ENCODE measurements at places on chromosomes 3 and 15.
A peak's percentile ranks its signal among the peaks of the same experiment; 100 is the strongest.

DNA sequence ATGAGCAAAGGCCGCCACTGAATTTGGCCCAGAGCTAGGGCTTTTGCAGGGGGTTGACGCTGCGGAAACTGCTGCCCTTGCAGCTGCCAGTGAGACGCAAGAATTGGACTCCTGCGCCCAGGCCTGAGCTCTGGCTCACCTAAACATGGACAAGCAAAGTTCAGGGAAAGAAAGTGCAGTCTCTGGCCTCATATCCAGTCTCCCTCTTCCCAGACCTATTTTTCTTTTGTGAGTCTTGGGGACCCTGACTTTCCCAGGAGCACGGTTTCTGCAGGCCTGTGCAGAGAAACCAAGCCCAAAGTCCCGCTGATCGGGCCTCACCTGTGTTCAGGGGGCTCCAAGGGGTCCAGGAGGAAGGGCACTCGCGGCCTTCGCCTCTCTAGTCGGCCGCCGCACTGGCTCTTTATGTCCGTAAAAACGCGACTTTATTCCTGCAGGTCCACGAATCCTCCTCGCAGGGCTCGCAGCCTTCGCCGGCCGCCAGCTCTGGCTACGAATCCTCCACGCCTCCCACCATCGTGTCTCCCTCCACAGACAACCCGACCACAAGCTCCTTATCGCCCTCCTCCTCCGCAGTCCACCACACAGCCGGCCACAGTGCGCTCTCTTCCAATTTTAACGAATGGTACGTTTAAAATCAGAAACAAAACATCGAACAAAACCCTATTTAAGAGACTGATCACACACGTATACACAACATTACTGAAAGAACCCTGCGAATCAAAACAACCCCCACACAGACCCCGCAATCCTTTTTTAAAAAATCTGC lies 3.9 kb downstream of the ZIC1 start:
- DNase-seq: no peak

DNA sequence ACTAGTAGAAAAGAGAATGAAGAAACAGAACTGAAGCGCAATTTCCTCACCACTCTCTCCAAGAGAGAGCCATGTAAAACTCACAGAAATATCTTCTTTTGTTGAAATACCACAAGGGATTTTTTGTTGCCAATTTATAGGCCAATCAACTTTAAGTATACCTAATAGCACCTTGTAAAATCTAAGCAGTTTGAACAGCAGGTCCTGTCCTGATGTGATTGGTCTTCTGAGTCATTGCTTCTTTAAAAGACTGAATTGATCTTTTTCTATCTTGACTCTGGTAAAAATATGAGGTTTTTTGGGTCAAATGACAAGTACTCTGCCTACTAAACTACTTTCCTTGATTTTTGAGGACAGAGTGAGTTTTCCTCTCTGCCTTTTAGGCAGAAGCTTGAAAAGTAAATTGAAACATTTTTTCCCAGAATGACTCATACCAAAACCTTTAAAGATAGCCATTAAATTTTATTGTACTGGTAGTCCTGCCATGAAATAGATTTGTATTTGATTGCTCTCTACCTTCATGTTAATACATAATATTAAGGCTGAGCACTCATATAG lies 343.9 kb upstream of the CBLB start:
- peak; percentile 6 for DNase-seq

GRCh38 chr15:86399041-86399954 lies 319.6 kb downstream of the AGBL1 start:
- DNase-seq: no peak

- DNase-seq: peak; percentile 72
These were observed 1.8 kb upstream of the ZSCAN2 start for GRCh38 chr15:84598993-84599392.

DNA sequence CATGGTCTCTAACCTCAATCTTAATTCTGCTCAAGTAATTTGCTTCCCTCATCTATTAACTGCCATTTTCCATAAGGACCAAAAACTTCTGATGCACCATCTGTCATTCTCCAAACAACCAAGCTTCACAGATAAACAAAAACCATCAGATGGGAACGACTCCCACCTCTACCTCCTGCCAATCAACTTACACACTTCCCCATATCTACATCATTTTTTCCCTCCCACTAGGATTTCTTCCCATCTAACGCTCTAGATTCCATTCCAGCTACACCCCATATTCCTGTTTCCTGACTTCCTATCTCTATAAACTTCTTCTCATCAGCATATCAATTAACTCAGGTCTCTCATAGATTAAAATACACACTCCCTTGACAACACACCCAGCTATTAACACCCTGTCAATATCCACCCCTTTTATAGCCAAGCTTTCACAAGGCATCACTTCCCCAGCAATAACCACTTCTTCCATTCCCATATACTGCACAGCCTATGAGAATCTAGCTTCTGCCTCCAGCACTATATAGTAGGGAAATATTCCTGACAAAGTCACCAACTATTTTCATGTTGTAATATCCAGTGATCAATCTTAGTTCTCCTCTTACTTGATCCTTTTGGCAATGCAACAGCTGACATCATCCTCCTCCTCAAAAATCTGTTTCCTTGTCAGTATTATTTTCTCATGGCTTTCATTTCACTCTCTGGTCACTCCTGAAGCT lies 39.2 kb downstream of the SNX4 start:
- DNase-seq: peak; percentile 89

DNA sequence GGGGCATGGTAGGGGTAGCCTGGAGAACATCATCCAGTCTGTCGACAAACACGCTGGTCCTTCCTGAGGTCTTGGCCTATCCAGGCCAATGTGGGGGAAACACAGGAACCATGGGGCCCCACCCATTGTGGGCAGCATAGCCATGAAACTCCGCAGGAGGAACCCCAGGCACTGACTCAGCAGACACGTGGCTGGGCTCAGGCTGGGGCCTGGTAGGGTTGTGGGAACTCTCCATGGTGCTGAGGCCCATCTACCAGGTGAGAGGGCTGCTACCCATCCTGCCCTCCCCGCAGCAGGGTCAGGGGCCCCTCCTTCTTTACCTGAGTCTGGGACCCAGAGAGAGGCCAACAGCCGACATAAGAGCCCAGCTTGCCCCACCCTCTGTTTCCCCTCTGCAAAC lies 22.6 kb upstream of the CACNA2D2 start:
- DNase-seq: peak; percentile 63

GRCh38 chr3:187210091-187210490 lies 12.8 kb downstream of the RTP1 start:
- no peak for DNase-seq

DNA sequence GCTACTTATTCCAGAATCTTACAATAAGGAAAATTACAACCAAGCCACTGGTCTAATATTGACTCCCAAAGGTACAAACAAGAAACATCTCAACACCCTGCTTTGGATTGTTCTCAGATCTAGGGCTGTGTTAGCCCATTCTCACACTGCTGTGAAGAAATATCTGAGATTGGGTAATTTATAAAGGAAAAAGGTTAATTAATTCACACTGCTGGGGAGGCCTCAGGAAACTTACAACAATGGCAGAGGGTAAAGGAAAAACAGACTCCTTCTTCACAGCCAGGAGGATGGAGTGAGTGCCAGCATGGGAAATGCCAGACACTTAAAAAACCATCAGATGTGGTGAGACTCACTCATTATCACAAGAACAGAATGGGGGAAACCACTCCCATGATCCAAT lies 208.3 kb downstream of the ULK4 start:
- no peak for DNase-seq

DNA sequence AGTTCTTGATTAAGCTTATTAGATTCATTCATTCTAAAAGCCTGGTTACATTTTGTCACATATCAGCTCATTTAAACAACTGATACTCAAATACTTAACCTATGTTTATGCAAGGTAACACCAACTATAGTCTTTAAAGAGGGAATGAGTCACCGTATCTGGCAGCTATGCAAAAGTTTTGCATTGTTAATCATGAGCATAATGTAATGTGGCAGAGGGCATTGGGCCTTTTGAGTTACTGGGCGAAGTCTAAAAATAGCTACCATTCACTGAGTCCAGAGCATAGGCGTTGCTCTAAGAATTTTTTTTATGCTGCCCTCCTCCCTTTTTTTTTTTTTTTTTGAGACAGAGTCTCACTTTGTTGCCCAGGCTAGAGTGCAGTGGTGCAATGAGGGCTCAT lies 277.7 kb upstream of the ZNF717 start:
- peak; percentile 92 for DNase-seq

DNA sequence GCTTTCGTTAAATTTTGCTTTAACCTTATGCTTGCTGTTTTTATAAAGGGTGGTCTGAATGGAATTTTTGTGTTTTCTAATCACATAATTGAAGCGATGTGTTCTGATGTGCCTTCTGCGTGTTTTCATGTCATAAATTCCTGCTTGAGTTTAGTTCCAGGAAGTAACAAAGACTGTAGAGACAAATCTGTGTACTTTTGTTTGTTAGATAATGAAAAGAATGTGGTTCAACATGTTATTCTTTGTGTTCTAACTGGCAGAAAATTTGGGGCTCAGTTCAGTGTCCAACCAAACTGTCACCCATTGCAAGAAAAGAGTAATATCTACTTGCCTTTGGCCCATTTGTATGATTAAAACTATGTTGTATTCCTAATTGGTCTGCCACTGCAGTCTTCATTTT lies 324.0 kb downstream of the DIPK2A start:
- no peak for DNase-seq
